CD4-positive, alpha-beta memory T cell (primary cell): ENCODE measurements at places on chromosomes 4 and X. TPM values are rescaled to one million over a fixed set of nuclear protein-coding genes. Genes with fewer than 3 reads are reported as not detected.

- H3K4me3 ChIP-seq: peak overlapping the region; percentile 59
- H3K27me3 ChIP-seq: no peaks in the 10 kb centered on the region
- peaks cover 26% of the 10 kb centered on the region for H3K4me1 ChIP-seq
- H3K36me3 ChIP-seq: peaks cover 29% of the 10 kb centered on the region
Measured at GRCh38 chr4:878796-879728, 53.1 kb downstream of the GAK start.

TMPRSS11B gene
- polyA plus RNA-seq: not detected

GABRA4 gene
- polyA plus RNA-seq: not detected

BANK1 gene
- 4.6 TPM for polyA plus RNA-seq
